NCI-H446 treated with DMSO at 0.1 percent for 48 hours (cell line): ENCODE measurements at places on chromosomes 5 and 9.

- DNase-seq, result no peak
These were observed 133.9 kb downstream of the MUSK start for GRCh38 chr9:110802416-110803035.

DNA sequence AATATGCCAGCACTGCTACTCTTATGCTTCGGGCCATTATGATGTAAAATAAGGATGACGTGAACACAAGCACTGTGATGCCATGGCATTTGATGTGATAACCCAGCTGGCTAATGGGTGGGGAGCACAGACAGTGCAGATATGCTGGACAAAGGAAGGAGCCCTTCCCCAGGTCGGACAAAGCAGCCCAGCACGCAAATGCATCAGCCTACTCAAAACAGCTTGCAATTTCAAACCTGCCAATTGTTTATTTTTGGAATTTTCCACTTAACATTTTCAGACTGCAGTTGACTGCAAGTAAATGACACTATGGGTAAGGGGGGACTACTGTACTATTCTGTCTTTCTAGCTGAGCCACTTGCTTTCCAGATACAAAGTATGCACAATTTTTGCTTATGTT is 181.3 kb downstream of the DCP2 start:
- no peak for DNase-seq

DNA sequence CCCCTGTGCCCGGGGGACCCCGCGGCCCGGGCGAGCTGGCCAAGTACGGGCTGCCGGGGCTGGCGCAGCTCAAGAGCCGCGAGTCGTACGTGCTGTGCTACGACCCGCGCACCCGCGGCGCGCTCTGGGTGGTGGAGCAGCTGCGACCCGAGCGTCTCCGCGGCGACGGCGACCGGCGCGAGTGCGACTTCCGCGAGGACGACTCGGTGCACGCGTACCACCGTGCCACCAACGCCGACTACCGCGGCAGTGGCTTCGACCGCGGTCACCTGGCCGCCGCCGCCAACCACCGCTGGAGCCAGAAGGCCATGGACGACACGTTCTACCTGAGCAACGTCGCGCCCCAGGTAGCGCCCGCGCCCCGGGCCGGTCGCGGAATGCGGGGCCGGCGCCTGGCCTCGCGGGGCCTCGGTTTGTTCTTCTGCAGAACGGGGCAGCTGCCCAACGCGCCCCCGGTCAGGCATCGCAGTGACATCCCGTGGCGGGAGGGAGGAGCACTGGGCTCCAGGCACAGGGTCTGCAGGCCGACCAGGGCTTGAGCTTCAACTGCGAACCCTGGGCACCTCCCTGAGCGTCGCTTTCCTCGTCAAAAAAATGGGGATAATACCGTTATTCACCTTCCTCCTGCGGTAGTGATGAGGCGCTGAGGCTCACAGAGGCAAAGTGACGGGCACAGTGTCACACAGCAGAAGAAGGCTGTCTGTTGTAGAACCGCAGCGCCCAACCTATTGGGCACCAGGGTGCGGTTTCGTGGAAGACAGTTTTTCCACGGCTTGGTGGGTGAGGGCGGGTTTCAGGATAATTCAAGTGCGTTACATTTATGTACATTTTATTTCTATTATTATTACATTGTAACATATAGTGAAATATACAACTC is 777 bp downstream of the ENDOG start:
- DNase-seq, result no peak

DNA sequence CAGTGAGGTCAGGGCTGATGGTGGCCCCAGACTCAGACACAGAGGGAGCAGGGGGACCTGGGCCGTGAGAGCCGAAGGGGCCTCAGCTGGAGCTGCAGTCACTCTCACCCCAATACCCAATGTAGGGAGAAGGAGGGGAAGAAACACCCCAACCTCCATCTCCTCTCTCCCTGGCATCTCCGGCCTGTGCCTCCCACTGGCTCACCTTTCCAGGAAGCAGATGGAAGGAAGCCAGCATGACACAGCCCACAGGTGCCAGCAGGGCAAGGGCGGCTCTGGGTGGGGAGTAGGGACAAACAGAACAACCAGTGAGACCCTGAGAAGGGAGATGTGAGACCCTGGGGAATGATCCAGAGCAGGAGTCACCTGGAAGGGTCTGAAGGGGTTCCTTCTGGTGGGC is 3.0 kb upstream of the CRB2 start:
- no peak for DNase-seq
